Pons (tissue), 1 donor: ENCODE measurements at places on chromosomes 5 and 9.

DNA sequence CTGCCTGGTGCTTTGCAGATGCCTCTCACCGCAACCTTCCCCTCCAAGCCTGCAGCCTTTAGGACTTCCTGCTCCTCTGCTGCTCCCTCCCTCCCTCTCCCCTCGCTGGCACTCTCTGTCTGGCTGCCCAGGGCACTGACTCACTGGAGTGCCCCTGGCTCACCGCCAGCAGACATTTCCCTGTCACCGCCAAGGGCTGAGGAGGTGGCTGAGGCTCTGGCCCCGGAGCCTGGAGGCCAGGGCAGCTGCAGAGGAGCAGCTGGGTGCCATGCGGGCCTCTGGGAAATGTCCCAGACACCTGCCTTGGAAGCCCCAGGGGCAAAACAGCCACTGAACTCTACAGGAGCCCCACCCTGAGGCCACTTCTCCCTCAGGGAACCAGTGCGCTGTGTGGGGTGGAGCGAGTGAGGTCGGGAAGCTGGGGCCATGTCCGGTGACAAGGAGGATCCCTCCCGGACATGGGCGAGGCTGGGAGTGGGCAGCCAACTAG lies 53.4 kb downstream of the TENT4A start:
- peak; percentile 61 for DNase-seq

DNA sequence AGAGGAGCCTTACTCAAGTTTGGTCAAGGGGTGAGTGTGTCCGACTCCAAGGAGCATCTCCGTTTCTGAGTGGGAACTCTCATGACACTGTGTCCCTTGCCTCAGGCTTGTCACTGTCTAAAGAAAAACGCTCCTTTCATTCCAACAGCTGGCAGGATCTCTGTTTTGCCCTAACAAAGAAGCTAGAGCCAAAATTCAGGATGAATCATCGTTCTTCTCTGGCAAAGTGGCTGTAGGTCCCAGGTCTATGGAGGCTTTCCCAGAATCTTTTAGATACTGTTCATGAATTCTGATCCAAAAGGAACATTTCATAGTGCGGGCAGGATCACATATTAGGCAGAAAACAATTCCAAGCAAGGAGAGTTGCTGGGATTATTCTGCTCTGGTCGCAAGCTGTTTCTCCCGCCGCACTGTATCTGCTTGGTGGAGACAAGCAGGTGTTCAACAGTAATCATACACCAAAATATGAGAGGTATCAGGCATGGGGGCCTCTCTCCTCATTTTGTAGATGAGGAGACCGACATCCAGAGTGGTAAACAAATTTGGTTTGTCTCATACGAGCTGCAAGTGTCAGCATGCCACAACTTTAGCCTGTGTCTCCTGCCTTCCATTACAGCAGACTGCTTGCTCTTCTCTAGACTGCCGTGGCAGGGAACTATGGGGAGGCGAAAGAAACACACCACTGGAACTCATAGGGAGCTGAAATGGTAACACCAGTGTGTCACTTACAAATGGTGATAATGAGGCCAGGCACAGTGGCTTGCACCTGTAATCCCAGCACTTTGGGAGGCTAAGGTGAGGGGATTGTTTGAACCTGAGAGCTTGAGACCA lies 72.6 kb downstream of the ENTREP1 start:
- peak; percentile 83 for DNase-seq

DNA sequence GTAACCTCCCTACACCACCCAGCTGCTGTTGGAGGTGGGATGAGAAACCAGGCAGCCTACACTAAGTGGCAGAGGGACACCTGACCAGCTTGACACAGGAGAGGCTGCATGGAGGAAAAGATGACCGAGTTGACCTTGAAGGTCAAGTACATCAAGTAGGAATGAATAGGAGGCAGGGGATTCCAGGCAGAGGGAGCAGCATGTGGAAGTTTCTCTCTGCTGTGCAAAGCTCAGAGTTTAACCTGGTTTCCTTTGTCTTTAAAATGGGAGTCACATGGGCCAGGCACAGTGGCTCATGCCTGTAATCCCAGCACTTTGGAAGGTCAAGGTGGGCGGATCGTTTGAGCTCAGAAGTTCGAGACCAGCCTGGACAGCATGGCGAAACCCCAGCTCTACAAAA lies 32.6 kb downstream of the SPRY4 start:
- DNase-seq, result no peak

- peak; percentile 90 for DNase-seq
These were observed at the start of gene TNIP1 for GRCh38 chr5:151080613-151081430. Gene TNIP1, minus strand, starts transcription at chr5:151081034. Its CDS starts 15,939 bp downstream, at chr5:151065095.

- DNase-seq, result no peak
These were observed 39.1 kb downstream of the G3BP1 start for GRCh38 chr5:151810897-151811296.

DNA sequence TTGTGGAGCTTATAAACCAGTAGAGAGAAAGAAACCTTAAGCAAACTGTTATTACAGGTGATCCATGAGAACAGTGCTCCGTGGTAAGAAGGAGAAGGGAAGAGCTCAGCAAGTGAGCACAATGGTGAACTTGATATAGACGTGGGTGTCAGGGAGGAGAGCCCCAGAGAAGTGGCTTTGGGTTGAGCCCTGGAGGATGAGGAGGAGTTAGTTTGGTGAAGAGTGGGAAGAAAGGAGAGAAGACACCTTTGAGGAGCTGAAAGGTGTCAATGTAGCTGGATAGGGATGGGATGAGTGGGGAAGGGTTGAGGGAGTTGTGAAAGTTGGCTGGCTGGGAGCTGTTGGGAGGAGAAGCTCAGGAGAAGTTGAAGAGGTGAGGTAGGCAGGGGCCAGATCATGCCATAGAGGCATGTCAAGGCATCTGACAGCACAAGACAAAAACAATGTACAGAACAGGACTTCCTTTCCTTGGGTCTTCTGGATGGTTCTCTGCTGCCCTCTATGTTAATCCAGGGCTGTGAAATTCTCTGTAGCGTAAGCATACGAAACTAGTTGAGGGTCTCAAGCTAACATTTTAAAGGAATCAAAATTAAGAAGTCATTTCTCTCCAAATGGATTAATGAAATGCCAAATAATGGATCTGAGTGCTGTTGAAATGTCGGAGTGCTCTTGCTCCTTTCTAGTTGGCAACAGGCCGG lies 501.9 kb downstream of the KDM4C start:
- DNase-seq, result peak; percentile 42

DNA sequence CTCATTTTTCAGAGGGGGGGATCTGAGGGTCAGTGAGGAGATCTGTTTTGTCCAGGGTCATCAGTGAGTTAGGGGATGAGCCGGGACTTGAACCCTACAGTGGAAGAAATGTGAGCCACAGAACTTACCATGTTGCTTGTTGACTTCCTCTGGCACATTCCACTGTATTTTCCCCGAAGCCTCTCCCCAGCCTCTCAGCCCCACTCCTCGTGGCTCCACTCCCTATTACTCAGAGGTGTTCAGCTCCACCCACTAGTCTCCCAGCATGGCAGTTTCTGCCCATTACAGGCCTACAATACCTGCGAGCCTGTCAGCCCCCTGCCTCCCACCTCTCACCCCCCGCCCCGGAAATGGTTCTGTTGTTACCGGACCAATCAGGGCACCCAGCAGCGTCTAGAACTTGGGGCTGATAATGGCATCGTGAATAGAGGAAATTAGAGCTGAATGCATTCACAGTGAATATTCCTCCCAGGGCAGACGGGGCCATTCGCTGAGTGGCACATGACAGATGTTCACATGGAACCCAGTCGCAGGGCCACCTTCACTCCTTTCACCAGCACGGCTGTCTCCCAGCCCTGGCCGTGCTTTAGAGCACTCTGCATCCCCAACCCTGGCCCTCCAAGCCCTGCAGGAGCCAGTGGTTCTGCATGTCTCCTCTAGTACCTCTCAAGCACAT lies 81.6 kb downstream of the KCNIP1 start:
- no peak for DNase-seq

DNA sequence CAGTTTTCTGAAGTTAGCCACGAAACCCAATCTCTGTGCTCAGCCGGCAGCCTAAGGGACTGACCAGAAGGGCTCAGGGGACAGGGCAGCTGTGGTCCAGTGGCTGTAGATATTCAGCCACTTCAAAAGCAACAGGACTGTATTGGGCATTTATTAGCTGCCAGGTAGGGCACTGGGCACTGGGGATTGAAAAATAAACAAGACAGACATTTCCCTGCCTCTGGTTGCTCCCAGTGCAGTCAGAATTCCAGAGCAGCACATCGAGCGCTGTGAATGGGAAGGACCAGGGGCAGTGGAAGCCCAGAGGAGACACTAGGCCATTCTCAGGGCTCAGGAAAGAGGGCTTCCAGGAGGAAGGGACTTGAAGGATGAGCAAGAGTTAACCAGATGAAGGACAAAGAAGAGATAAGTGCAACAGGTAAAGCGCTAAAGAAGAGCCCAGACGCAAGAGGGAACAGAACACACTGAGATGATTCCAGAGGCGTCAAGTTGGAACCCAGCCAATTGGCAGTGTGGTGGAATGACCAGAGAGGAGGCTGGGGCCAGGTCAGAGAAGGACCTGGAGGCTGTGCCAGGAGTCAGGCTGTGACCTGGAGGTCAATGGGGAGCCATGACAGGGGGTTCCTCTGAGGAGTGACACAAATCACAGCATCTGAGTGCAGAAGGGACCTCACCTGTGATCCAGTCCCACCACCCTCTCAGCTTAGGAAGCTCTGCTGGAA lies 122.5 kb upstream of the ZNF618 start:
- no peak for DNase-seq

DNA sequence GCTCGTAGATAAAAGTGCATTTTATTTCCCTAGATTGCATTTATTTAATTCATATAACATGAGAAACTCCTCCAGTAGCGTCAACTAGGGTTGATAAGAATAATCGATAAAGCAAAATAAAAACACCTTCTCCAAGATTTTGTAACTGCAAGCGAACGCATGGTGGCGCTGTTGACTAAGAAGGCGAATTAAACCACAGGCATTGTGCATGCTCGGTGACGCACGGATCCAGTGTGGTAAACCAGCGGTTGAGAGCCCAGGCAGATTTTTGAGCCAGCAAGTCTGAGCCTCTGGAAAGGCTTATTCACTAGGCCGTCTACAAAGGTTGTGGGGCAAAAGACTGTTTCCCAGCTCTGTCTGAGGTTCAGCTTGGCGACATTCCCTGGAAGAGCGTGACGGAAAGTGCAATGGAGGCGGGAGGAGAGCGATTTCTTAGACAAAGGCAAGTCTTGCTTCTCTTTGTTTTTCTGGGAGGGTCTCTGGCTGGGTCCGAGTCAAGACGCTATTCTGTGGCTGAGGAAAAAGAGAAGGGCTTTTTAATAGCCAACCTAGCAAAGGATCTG lies at the start of gene PCDHB3:
PCDHB3 (plus strand) TSS at position 231 of the 563 bp plus-strand sequence; CDS start at position 408, 177 bp downstream.
- DNase-seq, result peak; percentile 7

DNA sequence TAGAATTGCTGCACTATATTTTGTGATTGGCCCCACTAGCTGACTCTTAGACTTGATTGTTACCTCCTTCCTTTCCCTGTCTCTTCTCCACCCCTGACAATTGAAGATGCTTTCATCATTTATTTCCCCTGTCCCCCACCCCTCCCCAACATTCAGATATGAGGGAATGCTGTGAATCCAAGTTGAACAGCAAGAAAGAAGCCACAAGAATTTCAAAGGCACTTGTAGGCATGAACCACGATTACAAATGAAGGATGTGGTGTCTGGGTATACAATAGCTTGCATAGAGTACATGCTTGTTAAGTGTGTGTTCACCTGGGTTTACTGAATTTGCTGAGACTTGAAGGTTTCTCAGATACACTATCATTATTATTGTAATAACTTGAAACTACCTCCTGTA lies 78.3 kb upstream of the TRIO start:
- DNase-seq, result no peak

GRCh38 chr9:34518110-34518616 lies 4.6 kb downstream of the ENHO start:
- DNase-seq, result no peak

GRCh38 chr9:114930056-114930812 lies at the start of gene TNFSF8:
Gene TNFSF8, minus strand, starts transcription at chr9:114930591. Its CDS starts 288 bp downstream, at chr9:114930303.
- DNase-seq, result no peak

DNA sequence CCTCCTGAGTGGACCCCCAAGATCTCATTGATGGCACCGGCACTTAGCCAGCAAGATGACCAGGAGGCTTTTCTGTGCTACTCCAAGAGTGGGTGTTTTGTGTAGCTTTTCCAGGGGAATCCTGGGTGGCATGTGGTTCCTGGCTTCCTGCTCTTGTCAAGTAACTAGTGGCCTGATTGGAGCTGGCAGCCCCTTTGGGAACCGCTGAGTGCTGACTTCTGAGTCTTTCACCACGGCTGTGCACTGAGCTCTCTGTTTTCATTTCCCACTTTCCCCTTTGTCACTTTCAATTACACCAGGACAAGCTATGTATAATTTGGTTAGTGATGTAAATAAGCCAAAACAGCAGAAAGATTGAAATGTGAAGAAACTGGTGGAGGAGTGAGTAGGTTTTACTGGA lies 255.4 kb downstream of the GOLPH3 start:
- DNase-seq, result no peak

GRCh38 chr9:1707291-1707690 lies 307.9 kb upstream of the SMARCA2 start:
- DNase-seq, result no peak

DNA sequence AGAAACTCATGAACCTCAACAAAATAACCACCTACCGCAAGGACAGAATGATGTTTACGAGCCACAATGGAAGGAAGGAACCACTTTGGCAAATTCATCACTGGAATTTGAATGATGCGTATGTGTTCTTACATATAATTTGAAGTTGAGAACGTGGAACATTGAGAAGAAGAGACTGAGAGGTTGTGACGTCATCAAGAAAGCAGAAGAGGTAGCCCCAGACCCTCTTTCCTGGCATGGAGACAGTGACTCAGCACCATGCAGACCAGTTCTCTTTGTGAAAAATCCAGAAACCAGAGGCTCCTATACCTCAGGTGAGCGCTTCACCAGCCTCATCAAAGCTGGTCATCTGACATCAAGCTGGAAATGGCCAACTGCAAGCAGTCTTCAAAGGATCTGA lies 124.5 kb downstream of the PDZD2 start:
- no peak for DNase-seq

- peak; percentile 74 for DNase-seq
These were observed 933.6 kb downstream of the CDH12 start for GRCh38 chr5:21919414-21920022.

- DNase-seq, result peak; percentile 81
These were observed 7.2 kb upstream of the RNF38 start for GRCh38 chr9:36407122-36407723.

GRCh38 chr5:56080375-56081052 lies 85.8 kb upstream of the IL6ST start:
- DNase-seq, result no peak

DNA sequence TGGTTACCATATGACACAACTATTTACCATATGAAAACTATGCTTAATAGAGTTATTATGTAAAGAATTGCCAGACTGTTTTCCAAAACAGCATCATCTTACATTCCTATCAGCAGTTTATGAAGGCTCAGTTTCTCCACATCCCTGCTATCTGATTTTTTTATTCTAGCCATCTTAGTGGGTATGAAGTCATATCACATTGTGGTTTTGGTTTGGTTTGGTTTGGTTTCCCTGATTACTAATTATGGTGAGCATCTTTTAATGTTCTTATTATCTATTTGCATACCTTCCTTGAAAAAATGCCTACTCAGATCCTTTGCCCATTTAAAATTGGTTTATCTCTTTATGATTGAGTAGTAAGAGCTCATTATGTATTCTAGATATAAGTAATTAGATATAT lies 199.4 kb upstream of the NFIL3 start:
- no peak for DNase-seq

DNA sequence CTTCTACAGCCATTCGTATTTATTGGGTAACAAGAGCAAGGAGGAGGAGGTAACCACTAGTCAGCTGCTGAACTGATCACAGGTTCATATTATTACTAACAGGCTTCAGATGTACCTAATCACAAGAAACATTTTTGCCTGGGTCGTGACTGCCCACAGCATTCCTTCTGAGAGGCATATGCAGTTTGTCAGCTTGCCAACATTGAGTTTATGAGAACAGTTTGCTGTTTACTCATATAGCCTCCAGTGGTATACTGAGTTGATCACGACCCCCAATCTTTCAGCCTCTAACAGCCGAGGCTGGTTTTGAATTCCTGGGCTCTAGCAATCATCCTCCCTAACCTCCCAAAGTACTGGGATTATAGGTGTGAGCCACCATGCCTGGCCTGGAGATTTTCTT lies 693.6 kb downstream of the TLE1 start:
- DNase-seq, result no peak
